ENCODE measurements at places on chromosomes 2 and 18. TPM values are rescaled to one million over a fixed set of nuclear protein-coding genes. Genes with fewer than 3 reads are reported as not detected.

- H3K4me3 ChIP-seq = no peak overlapping the region
- peaks cover 35% of the 10 kb centered on the region for H3K4me1 ChIP-seq
- peak overlapping the region; percentile 32 for H3K27ac ChIP-seq
- no peaks in the 10 kb centered on the region for H3K27me3 ChIP-seq
These were observed 31.1 kb downstream of the ACSL3 start for GRCh38 chr2:222891890-222892289.

REG1B gene
- total RNA-seq = not detected

- H3K4me3 ChIP-seq = no peak overlapping the region
- H3K27ac ChIP-seq = no peak overlapping the region
- no peaks in the 10 kb centered on the region for H3K36me3 ChIP-seq
- no peak for DNase-seq
These were observed 4.4 kb downstream of the TEX44 start for GRCh38 chr2:231597014-231597611.

GRCh38 chr2:27016801-27017325, 15.9 kb upstream of the TMEM214 start:
- peaks cover 51% of the 10 kb centered on the region for H3K4me1 ChIP-seq
- no peaks in the 10 kb centered on the region for H3K27me3 ChIP-seq
- no peaks in the 10 kb centered on the region for H3K36me3 ChIP-seq
- DNase-seq = peak; percentile 66
- no peak overlapping the region for H3K4me3 ChIP-seq

CHAC2 gene
- total RNA-seq = 3.3 TPM

MRPL30 gene
- 18.8 TPM for total RNA-seq
